Cerebellar nuclear complex (tissue), 1 donor: ENCODE measurements at places on chromosomes 6 and 20.

DNA sequence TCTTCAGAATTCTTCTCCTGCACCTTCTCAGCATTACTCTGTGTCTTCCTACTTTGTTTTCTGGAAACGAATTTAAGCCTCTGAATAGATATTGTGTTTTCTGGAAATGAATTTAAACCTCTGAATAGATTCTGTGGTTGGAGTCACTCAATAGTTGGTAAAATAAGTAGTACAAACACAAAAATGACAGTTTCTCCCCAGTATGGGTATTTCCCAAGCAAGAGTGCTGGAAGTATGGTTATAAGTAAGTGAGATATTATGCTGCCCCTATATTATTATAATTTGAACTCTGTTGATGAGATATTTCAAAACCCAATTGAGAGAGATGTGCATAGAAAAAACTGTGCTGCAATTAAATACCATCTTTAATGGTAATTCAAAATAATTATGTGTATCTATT is 94.9 kb downstream of the TINAG start:
- no peak for DNase-seq

GRCh38 chr6:12935637-12936036 is 219.1 kb downstream of the PHACTR1 start:
- DNase-seq: no peak

GRCh38 chr6:143581835-143582480 is 70.4 kb upstream of the FUCA2 start:
- DNase-seq: no peak

GRCh38 chr6:26520237-26520849 is 17.8 kb upstream of the HMGN4 start:
- DNase-seq: peak; percentile 32

DNA sequence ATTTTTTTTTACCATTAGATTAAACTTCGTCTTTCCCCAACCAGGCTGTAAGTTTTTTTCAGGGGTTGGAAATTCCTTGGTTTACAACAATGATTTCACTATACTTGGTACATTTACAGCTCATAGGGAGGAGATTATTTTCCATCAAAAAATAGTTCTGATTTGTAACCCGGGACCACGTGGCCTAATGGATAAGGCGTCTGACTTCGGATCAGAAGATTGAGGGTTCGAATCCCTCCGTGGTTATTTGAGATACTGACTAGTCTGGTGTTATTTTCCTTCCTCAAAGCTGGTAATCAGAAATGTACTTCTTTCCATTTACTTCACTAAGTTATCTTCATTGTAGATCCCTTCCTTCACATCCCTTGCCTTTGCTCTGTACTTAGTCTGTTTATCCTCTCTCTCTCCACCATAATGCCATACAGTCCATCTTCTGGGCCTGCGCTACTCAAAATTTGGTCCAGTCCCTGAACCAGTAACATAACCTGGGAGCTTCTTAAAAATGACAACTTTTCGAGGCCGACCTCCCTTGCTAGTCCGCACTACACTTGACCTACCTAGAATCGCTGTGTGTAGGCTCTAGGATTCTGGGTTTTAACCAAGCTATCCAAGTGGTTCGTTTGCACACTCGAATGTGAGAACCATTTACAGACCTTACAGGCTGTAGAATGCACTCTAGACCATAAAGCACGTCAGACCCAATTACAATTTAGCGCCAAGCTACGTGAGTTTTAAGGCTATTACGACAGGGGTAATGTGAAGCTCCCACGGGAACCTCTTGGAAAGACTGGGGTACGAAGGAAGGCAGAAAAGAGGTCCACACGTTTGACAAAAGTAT is 42.1 kb upstream of the BTN3A2 start:
- DNase-seq: peak; percentile 41

DNA sequence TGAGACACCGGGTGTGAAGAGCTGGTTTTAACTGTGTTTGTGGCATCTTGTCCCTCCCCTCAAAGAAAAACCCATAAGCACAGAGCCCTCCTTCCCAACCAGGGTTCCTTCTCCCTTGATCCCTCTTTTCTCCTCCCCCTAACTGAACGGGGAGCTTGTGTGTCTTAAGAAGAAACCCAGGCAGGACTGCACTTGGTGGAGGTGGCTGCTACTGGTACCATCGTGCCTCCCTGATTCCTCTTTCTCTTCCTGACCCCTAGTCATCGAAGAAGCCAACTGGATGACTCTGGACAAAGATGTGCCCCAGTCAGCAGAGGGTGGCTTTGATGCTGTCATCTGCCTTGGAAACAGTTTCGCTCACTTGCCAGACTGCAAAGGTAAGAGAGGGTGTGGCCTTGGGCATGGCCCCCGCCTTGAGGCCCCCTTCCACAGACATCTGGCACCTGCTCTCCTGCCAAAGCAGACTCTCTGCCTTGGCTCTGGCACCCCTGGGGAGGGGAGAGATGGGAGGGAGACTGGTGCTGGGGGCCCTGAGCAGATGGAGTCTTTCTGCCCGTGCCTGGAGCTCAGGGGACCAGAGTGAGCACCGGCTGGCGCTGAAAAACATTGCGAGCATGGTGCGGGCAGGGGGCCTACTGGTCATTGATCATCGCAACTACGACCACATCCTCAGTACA is 2.1 kb downstream of the GNMT start:
- no peak for DNase-seq

GRCh38 chr20:31758521-31758920 is 19.4 kb downstream of the TPX2 start:
- no peak for DNase-seq

GRCh38 chr20:5143851-5144250 is 17.0 kb downstream of the CDS2 start:
- DNase-seq: no peak

GRCh38 chr6:98463038-98464000 is 371.1 kb upstream of the POU3F2 start:
- no peak for DNase-seq

GRCh38 chr6:44530209-44530909 is 142.9 kb downstream of the CDC5L start:
- no peak for DNase-seq
